Activated CD8-positive, alpha-beta memory T cell treated with anti-CD3 and anti-CD28 coated beads for 1 hour (primary cell): ENCODE measurements at places on chromosomes 13 and 19.

DNA sequence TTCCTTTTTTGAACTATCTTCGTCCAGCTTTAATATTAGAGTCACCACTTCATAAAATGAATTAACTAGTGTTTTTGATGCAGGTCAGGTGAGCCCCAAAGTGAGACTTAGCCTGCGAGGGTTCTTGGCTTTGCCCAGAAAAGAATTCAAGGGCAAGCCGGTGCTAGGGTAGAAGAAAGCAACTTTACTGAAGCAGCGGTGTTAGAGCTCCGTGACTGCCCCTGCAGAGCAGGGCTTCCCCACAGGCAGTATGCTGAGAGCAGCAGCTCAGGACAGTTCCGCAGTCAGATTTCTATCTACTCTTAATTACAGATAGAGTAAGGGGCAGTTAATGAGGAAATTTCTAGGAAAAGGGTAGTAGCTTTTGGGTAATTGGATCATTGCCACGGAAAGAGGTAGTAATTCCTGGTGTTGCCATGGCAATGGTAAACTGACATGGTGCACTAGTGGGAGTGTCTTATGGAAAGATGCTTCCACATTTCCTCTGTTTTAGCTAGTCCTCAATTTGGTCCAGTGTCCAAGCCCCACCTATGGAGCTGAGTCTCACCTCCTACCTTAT lies 432.2 kb upstream of the ZNF507 start:
- no peak for DNase-seq

DNA sequence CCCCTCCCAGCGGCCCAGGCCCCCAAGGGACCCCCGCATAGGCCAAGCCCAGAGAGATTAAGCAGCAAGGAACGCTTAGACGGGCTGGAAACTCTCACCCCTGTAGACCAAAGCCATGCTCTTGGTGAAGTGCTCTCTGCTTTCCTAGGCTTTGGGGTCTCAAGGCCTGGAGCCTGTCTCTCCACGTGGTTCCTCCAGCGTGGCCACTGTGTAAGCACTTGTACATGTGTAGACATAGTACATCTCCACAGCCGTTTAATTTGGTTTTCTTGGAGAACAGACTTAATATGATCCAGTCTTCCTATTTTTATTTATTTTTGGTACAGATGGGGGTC lies 1.1 kb downstream of the NUDT19 start:
- DNase-seq: no peak

- no peak for DNase-seq
Measured at GRCh38 chr13:34004676-34005075, 186.7 kb downstream of the RFC3 start.

DNA sequence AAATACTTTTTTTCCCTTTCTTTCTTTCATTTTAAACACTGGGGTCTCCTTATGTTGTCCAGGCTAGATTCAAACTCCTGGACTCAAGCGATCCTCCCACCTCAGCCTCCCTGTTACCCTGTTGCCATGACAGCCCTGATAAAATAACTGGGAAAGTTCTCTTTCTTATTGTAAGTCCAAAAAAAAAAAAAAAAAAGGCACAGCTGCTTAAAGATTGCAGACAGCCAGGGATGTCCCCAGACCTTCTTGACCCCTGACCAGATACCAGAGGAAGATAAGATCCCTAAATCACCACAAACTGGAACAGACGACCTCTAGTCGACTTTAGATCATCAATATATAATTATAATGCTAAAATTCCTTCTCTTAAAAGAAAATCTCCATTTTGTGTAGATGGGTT lies 1.1 kb upstream of the MVB12A start:
- no peak for DNase-seq

DNA sequence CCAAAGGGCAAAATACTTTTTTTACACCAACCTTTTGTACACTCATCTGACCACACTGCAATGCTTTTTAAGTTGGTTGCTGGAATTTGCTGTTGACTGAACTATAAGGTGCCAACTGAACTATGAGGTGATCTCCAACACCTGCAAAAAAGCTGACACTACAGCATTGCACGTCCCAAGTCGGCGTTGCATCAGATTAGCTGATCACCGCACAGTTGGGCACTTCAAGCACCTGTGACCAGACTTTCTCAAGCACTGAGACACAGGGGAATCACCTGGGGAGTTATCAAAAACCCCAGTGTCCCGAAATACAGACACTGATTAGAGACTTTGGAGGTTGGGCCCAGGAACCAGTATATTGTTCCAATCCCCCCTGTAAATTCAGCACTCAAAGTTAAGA lies 1.1 kb downstream of the NLRP11 start:
- no peak for DNase-seq

- DNase-seq: no peak
Measured at GRCh38 chr19:39372047-39372802, 18.7 kb downstream of the PAF1 start.

DNA sequence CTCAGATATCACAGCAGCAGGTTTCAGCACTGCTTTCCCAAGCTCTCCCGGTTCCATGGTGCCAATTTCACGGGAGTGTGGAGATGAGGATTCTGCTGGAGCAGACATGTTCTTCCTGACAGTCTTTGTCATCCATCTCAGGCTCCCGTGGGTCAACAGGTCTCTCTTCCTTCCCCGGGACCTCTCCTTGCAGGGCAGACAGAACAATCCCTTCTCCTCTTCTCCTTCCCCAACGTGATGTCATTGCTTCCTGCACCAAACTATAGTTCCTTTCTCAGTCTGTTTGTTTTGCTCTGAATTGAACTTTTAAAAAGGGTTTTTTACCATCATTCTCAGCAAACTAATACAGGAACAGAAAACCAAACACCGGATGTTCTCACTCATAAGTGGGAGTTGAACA lies 107.9 kb downstream of the ZNF536 start:
- no peak for DNase-seq

DNA sequence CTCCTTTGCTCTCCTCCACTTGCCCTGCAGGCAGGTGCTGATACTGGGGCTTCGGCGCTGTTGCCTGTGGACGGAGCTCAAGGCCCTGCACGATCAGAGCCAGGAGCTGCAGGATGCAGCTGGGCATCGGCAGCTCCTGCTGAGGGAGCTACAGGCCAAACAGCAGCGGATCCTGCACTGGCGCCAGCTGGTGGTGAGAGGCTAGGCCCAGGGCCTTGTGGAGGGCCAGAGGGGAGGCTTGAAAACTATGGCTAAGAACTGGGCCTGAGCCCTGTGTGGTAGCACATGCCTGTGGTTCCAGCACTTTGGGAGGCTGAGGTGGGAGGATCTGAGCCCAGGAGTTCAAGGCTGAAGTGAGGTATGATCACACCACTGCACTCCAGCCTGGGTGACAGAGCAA lies 6.3 kb downstream of the HAUS5 start:
- DNase-seq: no peak

DNA sequence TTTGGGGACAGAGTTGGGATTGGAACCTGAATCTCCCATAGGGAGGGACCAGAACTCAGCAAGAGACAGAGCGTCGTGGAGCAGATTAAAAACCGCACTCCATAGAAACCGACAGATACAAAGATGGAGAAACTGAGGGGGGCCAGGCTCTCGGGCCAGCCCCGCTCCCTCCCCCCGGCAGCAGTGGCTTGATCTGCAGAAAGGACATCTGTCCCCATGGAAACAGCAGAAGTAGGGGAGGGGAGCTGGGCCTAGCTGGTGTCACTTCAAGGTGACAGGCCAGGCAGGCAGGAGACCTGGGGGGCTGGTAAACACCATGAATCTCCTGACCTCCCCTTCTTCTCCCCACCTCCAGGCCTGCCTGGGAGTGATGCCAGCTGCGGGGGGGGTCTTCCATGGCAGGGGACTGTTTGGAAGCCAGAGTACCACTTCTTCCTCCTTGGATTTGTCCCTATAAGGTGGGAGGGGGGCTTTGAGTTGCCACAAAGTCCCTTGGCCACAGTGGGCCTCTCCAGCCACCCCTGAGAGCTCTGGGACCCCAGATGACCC lies 10.9 kb downstream of the TMIGD2 start:
- DNase-seq: no peak

DNA sequence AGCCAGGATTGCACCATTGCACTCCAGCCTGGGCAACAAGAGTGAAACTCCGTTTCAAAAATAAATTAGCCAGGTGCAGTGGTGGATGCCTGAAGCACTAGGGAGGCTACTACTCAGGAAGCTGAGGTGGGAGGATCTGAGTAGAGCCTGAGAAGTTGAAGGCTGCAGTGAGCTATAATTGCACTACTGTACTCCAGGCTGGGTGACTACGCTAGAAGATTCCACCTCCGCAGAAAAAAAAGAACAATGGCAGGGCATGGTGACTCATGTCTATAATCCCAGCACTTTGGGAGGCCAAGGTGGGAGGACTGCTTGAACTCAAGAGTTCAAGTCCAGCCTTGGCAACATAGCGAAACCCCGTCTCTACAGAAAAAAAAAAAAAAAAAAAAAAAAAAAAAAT lies 20.5 kb downstream of the HAUS8 start:
- no peak for DNase-seq

GRCh38 chr13:94332359-94333096 lies 147.0 kb downstream of the DCT start:
- DNase-seq: no peak

- DNase-seq: no peak
Measured at GRCh38 chr19:570251-570686, 2.1 kb upstream of the BSG start.

- DNase-seq: no peak
Measured at GRCh38 chr13:99963816-99964339, 7.7 kb downstream of the ZIC5 start.

GRCh38 chr13:59178344-59178743 lies 985.4 kb downstream of the DIAPH3 start:
- no peak for DNase-seq
